ENCODE measurements at places on chromosomes 7 and 10.

- DNase-seq, result no peak
Observed at GRCh38 chr7:47066976-47067614, 514.8 kb downstream of the TNS3 start.

GRCh38 chr10:6044060-6044459 is 18.1 kb downstream of the IL2RA start:
- peak; percentile 56 for DNase-seq

GRCh38 chr7:22725585-22725984 is 1.4 kb upstream of the IL6 start:
- DNase-seq, result no peak

DNA sequence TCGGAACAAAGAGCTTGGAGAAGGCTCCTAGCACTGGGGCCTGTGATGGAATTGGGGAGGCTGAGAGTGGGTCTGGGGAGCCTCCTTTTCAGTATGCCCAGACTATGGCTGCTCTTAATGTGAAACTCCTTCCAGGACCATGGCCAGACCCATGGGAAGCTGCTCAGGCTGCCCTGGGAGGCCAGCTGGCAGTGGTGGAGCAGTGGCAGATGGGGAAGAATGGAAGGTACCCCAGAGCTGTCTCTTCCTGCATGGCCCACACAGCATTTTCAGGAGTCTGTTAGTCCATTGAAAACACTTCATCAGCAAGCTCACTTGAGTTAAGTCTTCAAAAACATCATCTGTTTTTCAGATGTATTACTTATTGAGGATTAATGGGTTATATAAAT is 18.5 kb downstream of the NACAD start:
- DNase-seq, result peak; percentile 39

DNA sequence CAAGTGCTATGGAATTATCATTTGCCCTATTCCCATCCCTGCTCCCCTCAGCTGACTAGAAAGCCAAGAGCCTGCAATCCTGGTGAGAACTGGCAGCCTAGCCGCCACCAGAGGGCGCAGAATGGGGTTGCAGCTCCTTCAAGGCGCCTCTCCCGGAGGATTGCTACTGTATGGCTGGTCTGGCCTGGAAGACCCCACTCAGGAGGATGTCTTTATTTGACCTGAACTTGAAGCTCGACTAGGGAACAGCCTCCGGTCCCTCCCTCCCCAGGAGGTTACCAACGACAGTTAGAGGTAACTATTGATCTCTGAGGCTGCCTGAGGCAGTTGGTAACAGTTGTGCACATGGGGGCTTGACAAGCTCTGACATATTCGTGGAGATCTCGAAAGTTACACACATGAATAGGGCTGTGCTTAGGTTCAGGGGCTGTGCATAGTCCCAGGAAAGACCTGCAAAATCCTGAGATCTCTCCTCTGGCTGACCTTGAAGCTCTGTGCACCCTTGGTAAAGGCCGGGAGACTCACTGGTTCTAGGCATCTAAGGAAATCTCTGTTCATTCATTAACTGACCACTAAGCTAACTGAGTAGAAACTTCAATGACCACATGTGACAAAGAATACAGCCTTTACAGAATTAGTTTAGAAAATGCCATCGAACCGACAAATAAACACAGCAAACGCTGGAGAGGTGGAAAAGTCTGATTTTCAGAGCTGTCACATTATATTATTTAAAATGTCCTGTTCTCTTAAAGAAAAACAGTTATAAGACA is 65.7 kb downstream of the TSPAN12 start:
- DNase-seq, result peak; percentile 87

DNA sequence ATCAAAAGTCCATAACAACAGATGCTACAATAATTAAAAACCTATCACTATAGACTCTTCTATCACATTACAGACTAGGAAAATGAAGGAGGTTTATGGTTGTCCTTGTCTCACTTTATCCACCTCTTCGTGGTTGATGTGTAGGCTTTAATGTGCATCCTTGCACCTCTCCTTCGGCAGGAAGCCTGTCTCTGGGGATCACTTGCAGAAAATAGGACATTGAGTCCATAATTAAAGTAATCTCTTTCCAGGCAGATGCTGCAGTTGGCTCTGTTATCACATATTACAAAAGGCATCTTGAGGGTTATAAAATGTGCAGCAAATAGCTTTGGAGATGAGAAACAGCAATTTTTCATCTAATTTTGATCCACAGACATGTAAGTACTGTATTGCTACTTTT is 168.4 kb downstream of the RELN start:
- no peak for DNase-seq

- DNase-seq, result peak; percentile 83
Observed at GRCh38 chr7:26293569-26294308, 2.1 kb downstream of the SNX10 start.

DNA sequence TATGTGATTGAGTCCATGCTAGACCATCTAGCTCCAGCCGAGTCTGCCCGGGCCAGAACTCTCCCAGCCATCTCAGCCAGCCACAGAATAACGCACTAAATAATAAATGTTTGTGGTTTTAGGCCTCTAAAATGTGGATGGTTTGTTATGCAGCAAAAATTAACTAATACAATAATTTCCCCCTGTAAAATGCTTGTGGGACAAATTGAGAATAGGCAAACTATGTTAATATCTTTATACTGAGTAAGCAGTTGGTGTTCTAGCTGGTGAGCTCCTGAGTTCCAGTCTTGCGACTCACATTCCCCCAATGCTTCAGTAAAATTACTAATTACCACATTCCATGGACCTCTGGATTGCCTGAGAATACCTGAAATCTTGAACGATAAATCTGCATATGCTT is 316.8 kb upstream of the NFE2L3 start:
- DNase-seq, result no peak

- DNase-seq, result no peak
Observed at GRCh38 chr7:31493714-31494181, 20.1 kb upstream of the ITPRID1 start.

DNA sequence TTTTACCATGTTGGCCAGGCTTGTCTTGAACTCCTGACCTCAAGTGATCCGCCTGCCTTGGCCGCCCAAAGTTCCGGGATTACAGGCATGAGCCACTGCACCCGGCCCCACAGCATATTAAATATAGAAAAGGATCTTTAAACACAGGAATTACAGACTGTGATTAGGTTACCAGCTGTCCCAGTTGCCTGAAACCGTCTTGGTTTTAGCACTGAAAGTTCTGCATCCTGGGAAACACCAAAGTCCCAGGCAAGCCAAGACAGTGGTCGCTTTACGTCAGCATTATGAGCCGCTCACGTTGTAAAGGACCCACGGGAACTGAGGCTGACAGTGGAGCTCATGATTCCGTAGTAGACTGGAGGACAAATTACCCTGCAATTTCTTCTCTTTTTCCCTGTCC is 69.0 kb upstream of the FAM180A start:
- DNase-seq, result no peak

DNA sequence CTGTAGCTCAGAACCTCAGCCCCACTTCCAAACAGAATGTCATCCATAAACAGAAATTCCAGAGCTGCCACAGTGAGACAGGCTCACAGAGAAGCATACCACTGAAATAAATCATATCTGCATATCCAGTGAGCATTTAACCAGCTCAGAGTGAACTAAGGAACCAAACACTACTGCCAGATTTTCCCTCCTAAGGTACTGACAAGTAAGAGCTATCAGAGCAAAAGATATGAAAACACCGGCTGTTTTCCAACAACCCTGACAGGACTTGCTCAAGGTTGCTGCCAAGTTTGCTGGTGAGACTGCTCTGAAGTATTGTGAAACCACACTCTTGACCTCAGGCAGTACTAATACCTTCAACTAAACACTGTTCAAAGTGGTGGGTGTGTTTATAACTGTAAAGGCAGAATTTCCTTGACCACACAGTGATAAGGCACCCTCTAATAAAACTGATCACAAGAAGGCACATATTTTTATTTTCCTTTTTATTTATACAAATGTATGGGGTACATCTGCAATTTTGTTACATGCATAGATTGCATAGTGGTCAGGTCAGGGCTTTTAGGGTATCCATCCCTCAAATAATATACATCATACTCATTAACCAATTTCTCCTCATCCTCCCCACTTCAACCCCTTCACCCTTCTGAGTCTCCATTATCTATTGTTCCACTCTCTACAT is 18.3 kb downstream of the SGMS1 start:
- no peak for DNase-seq

DNA sequence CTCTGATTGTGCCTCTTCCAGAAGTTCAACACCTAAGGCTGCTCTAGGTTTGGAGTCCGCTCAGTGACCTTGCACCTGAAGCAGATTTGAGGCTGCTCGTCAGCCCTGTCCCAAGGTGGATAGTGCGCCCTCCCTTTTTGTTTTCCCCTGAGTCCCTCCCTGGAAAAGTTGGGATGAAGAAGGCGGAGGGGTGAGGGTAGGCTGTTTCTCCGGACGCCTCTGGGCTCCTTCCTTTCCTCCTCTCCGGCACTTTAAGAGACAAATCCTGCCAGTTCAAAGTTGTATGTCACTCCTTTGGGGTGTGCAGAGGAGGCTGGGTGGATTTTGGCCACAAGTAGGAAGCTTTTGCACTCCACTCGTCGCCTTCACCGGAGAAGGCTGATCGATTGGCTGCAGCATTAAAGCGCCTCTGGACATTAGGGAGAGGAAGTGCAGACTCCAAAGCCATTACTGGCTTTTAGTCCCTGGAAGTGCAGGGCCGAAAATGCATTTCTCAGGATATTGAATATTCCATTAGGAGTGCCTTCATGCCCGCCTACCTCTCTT is 81.9 kb upstream of the PRKG1 start:
- no peak for DNase-seq

DNA sequence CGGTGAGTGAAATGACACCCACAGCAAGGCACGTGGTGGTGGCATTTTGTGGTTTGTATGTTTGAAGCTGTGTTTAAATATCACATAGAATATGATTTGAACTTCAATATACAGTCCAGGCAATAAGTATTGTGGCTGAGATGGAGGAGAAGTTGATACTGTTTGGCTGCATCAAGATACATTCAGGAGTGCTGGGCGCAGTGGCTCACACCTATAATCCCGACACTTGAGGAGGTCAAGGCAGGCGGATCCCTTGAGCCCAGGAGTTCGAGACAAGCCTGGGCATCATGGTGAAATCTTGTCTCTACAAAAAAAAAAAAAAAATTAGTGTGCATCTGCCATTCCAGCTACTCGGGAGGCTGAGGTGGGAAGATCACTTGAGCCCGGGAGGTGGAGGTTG is 35.2 kb upstream of the NUB1 start:
- no peak for DNase-seq

- DNase-seq, result no peak
Observed at GRCh38 chr7:28700096-28700495, 258.0 kb downstream of the TRIL start.

GRCh38 chr7:45033261-45033930 is 33.4 kb downstream of the CCM2 start:
- no peak for DNase-seq

GRCh38 chr7:68146983-68147382 is 1150.3 kb downstream of the TYW1 start:
- no peak for DNase-seq

DNA sequence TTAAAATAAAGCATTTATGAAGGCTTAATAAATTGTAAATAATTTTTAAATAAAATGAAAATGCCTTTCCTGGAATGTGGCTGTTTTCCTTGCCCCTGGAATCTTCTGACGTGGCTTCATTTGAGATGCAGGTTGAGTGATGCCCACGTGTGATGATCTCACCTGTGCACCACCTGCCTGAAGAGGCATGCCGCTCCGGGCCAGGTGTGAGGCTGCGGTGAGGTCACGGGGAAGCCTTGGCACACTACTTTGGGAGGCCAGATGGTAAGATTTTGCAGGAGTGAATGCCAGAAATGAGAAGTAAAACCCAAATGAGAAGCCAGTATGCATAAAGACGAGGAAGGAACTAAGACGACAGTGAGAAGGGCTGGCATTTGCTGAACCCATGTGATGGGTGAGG is 36.2 kb downstream of the GOT1 start:
- DNase-seq, result no peak

DNA sequence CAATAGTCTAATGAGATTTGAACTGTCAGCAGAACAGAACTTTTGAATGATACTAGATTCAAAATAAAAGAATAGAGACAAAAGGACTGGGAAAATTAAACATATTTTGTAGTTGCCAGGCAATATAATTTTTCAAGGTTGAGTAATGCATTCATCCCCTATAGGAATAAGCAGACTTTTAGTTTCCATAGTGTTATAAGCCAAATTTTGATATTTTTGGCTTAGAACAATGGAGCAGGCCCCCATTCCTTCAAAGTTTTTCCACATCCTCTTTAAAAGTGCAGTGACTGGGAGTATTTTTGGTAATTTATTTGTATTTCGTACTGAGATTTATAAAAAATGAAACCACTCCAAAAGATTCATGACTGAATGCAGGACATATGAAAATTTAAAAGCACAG is 24.0 kb downstream of the MEOX2 start:
- no peak for DNase-seq

GRCh38 chr10:80187465-80188409 is 17.6 kb downstream of the ANXA11 start:
- peak; percentile 89 for DNase-seq

DNA sequence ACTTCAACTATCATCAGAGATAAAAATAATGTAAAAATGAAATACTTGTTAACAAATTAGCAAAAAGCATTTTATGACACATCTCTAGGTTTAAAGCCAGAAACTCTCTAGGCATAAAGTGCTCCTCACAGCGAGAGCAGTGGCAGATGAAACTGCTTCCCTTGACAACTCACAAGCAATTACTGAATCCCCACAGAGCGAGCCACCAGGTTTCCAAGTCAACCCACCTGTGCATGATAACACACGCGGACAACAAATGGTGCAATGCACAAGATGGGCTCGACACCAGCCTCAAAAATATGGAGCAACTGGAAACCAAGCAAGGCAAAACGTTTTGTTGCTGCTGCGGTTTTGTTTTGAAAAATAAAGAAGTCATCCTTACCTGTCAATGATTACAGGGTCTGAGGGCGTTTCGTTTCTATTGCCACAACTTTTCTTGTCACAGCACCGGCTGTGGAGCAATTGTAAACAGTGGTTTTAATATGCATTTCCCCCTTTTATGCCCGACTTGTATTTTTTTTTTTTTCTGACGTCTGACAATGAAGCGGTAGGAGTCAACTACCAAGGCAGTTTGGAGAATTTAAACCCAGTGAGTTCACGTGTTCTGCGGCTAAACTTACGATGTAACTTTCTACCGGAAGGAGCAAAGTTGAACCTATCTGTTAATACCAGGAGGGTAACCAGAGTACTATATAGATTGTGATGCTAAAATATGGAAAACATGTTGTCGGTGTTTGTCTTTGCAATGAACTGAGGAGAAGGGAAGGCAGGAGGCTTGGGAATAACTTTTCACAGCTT is 7.0 kb downstream of the EBF3 start:
- DNase-seq, result no peak

- DNase-seq, result no peak
Observed at GRCh38 chr7:77655836-77656455, 40.3 kb upstream of the RSBN1L start.
